Fibroblast of lung (primary cell): ENCODE measurements at places on chromosomes 7 and 10. TPM values are rescaled to one million over a fixed set of nuclear protein-coding genes. Genes with fewer than 3 reads are reported as not detected.

Gene ADCYAP1R1
- total RNA-seq, result not detected in 2 replicates

- DNase-seq, result peak; percentile 81
Measured at GRCh38 chr10:97407211-97407951, 6.2 kb upstream of the RRP12 start.

DNA sequence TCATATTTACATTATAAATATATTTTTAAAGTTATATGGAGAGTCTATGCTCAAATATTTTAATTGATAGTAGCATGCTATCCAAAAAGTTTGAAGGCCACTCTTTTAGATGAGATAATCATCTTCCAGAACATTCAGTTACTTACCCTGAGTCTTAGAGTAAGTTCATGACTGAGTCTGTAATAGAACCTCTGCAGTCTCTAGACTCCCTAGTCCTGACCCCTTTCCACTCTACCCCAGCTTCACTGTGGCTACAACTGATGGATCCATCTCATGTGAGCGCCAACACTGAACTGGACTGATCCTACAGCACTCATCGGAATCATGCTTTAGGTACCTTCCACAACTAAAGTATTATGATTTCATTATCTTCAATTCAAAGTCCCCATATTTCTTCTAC lies 10.1 kb downstream of the HACD1 start:
- no peak for DNase-seq

DNA sequence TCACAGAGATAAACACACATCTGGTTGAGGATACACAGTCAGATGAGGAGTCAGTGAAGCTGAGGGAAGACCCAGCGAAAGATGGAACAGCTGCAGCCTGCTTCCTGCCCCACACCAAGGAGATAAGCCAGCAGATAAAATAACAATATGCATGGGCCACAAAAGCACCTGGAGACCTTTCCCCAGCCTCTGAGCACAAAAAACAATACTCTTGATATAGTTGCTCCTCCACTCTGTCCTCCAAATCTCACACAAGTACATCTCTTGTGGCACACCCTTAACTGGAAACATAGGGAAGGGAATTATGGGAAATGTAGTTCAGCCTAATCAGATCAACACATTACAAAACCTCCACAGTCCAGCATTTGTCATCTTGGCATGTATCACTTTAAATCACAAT lies 9.7 kb upstream of the FHIP2A start:
- no peak for DNase-seq

- DNase-seq, result no peak
Measured at GRCh38 chr10:33094263-33095051, 136.4 kb upstream of the ITGB1 start.

DNA sequence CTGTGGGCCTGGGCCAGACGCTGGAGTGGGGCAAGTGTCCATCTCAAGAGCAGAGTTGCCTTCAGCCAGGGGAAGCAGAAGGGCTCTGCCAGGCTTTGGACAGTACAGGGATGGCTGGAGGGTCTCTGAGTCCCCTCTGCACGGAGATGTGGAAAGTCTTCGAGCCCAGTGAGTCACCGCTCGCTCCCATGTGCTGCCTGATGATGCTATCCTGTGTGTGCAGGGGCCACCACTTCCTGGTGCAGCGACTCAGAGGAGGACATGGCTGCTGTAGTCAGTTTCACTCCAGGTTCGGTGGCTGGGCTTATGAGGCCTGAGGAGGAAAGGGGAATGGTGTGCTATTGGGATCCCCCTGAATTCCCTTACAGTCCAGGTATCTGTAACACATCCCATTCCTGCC lies 6.0 kb downstream of the ADCYAP1R1 start:
- DNase-seq, result no peak

- peak; percentile 81 for DNase-seq
Measured at GRCh38 chr10:132774902-132775863, 10.8 kb downstream of the NKX6-2 start.

- peak; percentile 51 for DNase-seq
Measured at GRCh38 chr10:132612571-132613504, 75.3 kb downstream of the INPP5A start.

DNA sequence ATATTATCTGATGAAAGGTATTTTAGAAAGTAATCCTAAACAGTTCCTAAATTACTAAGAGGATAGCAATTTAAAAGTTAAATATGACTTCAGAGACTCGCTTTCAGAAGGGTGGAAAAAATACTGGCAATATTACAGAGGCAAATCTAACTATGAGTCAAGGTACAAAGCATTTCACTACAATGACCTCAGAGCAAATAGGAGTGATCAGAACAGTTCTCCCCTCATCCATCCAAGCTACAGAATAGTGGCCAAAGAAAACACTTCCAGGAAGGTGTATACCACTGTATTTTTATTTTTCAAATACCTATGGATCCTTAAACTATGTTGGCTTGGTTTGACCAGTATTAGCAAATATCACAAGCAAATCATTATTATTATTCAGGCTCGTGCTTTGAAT lies 112.8 kb upstream of the ODAD2 start:
- DNase-seq, result peak; percentile 57

DNA sequence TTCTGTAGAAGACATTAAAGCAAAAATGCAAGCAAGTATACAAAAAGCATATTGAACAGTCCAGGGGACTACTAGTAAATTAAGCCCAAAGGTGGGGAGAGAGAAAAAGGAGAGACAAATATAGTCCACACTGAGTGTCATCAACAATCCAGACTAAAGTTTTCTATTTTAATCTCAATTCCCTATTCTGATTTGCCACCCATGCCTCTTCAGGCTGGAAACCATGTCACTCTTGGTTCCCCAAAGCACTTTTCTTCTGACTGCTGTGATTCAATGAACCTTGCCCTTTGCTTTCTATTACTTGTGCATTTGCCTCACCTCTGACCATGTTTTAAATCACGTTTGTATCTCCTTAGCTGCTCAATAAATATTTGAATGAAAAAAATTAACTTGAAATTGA lies 95.3 kb upstream of the AOAH start:
- no peak for DNase-seq

DNA sequence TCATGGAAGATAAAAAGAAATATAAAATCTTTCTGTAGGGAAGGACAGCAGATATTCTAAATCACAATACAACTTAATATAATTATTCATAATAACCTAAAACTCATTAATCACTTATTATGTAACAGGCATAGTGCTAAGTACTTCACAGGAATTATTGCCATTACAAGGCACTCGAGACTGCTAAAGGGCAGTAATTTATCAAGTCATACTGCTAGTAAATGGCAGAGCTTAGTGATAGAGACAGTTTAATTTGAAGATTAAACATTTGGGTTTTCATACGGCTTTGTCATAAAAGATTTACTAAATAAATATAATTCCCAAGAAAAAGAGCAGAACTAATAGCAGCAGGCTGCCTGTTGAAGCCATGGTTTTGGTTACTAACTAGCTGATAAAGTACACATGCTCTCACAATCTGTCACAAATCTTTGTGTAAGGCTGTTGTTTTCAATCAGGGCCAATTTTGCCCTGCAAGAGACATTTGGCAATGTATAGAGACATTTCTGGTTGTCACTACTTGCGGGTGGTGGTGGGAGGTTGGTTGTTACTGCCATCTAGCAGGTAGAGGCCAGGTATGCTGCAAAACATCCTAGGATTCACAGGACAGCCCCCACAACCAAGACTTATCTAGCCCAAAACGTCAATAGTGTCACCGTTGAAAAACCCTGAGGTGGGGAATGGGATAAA lies 233.3 kb upstream of the CACNA2D1 start:
- DNase-seq, result no peak

DNA sequence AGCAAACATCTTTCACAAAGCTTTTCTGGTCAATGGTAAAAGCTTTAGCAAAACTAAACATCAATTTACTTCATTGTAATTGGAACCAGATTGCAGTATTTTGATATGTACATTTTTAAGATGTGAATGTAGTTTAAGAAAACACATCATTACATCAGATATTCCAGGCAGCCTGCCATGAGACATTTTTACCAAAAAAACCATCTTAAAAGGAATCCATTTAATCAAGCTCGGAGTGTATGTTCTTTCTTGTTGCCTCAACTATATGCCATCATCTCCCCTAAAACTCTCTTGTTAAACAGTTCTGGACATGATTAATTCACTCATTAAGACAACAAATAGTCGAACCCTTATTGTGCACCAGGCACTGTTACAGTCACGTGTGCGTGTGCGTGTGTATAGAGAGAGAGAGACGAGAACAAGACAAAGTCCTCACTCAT lies 97.5 kb downstream of the UBE2H start:
- peak; percentile 97 for DNase-seq

GRCh38 chr7:14381306-14381705 lies 391.8 kb upstream of the ETV1 start:
- DNase-seq, result peak; percentile 79
